ENCODE measurements at places on chromosomes 11 and 22. TPM values are rescaled to one million over a fixed set of nuclear protein-coding genes. Genes with fewer than 3 reads are reported as not detected.

Gene EFEMP2
- total RNA-seq: 91.2 TPM

Gene JAM3
- 20.4 TPM for total RNA-seq

Gene PIWIL4
- 1.9 TPM for total RNA-seq

GRCh38 chr11:4060182-4060923 is 34.2 kb upstream of the RRM1 start:
- no peak overlapping the region for H3K27ac ChIP-seq
- H3K4me1 ChIP-seq: peaks cover 32% of the 10 kb centered on the region
- peaks cover 35% of the 10 kb centered on the region for H3K36me3 ChIP-seq

Gene NOX4
- 6.7 TPM for total RNA-seq

- no peak for DNase-seq
- H3K27me3 ChIP-seq: peaks cover 52% of the 10 kb centered on the region
- no peaks in the 10 kb centered on the region for H3K36me3 ChIP-seq
- H3K27ac ChIP-seq: no peak overlapping the region
- no peak overlapping the region for H3K4me3 ChIP-seq
- H3K4me1 ChIP-seq: peaks cover 5% of the 10 kb centered on the region
Observed at GRCh38 chr11:60761436-60762190, 4.9 kb downstream of the MS4A15 start.

Gene OR2AG2
- not detected for total RNA-seq

Gene KLHDC7B
- total RNA-seq: not detected

- H3K4me1 ChIP-seq: no peaks in the 10 kb centered on the region
- H3K27ac ChIP-seq: no peak overlapping the region
- H3K27me3 ChIP-seq: no peaks in the 10 kb centered on the region
- H3K36me3 ChIP-seq: no peaks in the 10 kb centered on the region
- DNase-seq: no peak
Observed at GRCh38 chr11:10315083-10315482, 10.2 kb downstream of the ADM start.

Gene KCNJ11
- 27.0 TPM for total RNA-seq

GRCh38 chr22:35484651-35485556 is 55.7 kb upstream of the RASD2 start:
- no peak overlapping the region for H3K4me3 ChIP-seq
- DNase-seq: no peak
- no peaks in the 10 kb centered on the region for H3K36me3 ChIP-seq
- no peak overlapping the region for H3K27ac ChIP-seq
- no peaks in the 10 kb centered on the region for H3K27me3 ChIP-seq

- no peaks in the 10 kb centered on the region for H3K36me3 ChIP-seq
- DNase-seq: no peak
- H3K4me1 ChIP-seq: no peaks in the 10 kb centered on the region
- H3K4me3 ChIP-seq: no peak overlapping the region
- H3K27ac ChIP-seq: no peak overlapping the region
Observed at GRCh38 chr11:7467652-7468051, 17.7 kb upstream of the OLFML1 start.

- no peak for DNase-seq
- H3K4me3 ChIP-seq: no peak overlapping the region
- H3K4me1 ChIP-seq: no peaks in the 10 kb centered on the region
- no peaks in the 10 kb centered on the region for H3K27me3 ChIP-seq
Observed at GRCh38 chr11:70128435-70128906, 50.4 kb downstream of the ANO1 start.

DNA sequence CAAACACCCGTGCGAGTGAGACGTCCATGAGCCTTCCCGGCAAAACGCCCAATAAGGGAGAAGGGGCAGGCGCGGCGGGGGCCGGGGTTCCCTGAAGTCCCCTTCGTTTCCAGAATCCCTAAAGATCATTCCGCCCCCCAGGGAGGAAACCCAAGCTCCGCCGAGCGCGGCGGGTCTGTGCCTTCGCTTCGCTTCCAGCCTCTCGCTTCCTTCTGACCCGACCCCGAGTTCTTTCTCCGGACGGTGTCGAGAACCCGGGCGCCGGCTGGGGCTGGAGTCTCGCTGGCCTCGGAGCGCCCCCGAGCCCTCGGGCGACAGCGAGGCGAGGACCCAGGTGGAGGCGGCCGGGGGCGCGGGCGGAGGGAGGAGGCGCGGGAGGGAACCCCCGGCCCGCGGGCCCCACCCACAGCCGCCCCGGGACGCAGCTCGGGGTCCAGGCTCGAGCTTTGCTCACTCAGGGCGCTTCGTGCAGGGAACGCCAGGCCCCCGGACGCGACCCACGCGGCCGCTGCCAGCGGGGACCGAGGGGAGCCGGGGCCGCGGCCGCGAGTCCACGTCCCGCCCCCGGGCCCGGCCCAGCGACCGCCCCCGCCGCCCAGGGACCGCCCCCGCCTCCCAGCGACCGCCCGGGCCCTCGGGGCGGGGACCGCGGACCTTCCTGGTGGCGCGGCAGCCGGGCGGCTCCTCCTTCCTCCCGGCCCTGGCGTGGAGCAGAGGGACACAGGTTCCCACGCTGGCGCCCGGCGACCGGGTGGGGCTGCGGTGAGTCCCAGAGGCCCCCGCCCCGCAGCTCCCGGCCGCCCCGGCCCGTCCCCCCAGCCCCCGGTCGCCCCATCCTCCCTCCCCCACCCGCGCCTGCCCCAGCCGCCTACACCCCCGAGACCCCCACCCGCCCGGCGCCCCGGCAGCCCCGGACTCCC is at the start of gene PGGHG:
Gene PGGHG (plus strand): TSS at position 649 of the 920 bp plus-strand sequence. CDS start 691 bp downstream, outside the sequence.
- H3K4me1 ChIP-seq: peaks cover 10% of the 10 kb centered on the region
- no peaks in the 10 kb centered on the region for H3K36me3 ChIP-seq
- H3K27ac ChIP-seq: peak within 1 kb of the TSS; percentile 79
- H3K27me3 ChIP-seq: peaks cover 44% of the 10 kb centered on the region

Gene RBMXL2
- not detected for total RNA-seq

GRCh38 chr22:19937616-19938473 is 3.7 kb upstream of the COMT start:
- DNase-seq: no peak
- peaks cover 12% of the 10 kb centered on the region for H3K4me1 ChIP-seq
- H3K27me3 ChIP-seq: no peaks in the 10 kb centered on the region
- no peak overlapping the region for H3K27ac ChIP-seq
- peaks cover 8% of the 10 kb centered on the region for H3K36me3 ChIP-seq

DNA sequence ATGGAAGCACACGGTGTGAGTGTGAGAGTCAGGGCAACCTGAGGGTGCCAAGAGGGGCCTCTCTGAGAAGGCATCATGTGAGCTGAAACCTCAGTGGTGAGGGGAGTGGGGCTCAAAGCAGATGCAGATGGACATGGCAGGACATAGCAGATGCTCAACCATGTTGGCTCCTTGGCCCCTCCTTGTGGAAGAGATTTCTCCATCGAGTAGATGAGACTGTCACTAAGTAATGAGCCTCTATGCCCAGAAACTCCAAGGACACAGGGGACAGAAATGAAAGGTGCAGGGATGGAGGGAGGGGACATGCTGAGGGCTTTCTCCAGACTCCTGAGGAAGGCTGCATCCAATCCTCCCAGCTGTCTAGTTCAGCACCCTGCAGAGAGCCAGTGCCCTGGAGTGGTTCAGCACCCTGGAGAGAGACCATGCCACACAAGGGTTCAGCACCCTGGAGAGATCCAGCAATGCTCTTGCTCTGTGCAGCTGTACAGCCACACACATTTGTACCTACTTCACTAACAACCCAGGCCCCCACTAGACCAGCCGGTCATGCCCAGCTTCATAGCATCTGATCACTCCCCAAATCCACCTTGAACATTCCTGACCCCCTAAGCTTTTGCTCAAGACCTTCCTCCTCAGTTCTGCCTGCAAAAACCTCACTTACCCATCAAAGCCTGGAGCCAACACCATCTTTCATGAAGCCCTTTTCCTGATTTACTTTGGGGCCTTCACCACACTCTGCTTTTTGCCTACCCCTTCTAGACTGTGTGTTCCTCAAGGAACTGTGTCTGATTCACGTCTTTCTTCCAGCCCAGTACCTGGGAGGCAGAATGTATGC is 252.0 kb downstream of the CTTN start:
- H3K4me3 ChIP-seq: no peak overlapping the region
- peak; percentile 75 for DNase-seq
- H3K36me3 ChIP-seq: no peaks in the 10 kb centered on the region
- no peaks in the 10 kb centered on the region for H3K4me1 ChIP-seq
- H3K27ac ChIP-seq: no peak overlapping the region

DNA sequence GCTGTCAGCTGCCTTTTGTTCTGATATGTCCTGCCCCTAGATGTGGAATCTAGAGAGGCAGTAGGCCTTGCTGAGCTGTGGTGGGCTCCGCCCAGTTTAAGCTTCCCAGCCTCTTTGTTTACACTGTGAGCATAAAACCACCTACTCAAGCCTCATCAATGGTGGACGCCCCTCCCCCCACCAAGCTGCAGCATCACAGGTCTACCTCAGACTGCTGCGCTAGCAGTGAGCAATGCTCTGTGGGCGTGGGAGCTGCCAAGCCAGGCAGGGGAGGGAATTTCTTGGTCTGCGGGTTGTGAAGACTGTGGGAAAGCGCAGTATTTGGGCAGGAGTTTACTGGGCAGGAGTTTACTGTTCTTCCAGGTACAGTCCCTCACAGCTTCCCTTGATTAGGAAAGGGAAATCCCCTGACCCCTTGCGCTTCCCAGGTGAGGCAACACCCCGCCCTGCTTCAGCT is 98.5 kb downstream of the SMCO4 start:
- no peaks in the 10 kb centered on the region for H3K4me1 ChIP-seq
- H3K4me3 ChIP-seq: no peak overlapping the region
- no peaks in the 10 kb centered on the region for H3K36me3 ChIP-seq
- no peaks in the 10 kb centered on the region for H3K27me3 ChIP-seq
- DNase-seq: no peak

Gene FREY1
- total RNA-seq: 0.55 TPM

- no peak overlapping the region for H3K27ac ChIP-seq
- peaks cover 36% of the 10 kb centered on the region for H3K27me3 ChIP-seq
Observed at GRCh38 chr11:120061036-120061760, 76.7 kb downstream of the TRIM29 start.

DNA sequence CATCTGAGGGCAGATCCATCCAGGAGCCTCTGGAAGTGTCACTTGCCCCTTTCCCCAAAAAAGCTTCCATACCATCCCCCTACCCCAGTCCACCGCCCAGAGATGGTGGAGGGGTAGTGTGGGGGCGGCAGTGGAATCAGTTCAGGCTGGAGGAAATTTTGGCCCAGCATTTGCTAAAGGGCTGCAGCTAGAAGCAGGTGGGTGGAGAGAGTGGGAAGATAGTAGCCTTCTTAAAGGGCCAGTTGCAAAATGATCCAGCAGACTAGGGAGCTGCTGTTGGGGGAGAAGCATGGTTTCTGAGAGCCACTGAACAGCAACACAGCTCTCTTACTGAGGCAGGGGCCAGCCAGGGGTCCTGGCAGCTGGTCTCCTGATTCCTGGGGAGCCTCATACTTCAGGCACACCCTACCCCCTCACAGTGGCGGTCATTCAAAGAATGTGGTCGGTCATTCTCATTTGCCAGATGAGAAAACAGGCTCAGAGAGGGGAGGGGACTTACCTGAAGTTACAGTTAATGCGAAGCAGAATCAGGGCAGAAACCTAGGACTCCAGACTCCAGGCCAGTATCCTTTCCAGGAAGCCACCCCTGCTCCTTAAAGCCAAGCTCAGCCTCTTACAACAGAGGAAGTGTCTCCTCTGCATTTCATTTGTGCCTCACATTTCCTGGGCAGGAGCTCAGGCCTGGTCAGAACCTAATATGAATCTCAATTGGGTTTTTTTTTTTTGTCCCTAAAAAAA is 5.4 kb downstream of the SEC14L2 start:
- no peak for DNase-seq
- H3K27ac ChIP-seq: no peak overlapping the region
- no peaks in the 10 kb centered on the region for H3K36me3 ChIP-seq

Gene MRGPRX3
- total RNA-seq: not detected

GRCh38 chr22:50206599-50206998 is 5.8 kb downstream of the SELENOO start:
- H3K27ac ChIP-seq: peak overlapping the region; percentile 32
- no peaks in the 10 kb centered on the region for H3K36me3 ChIP-seq
- DNase-seq: peak; percentile 73
- H3K4me1 ChIP-seq: peaks cover 37% of the 10 kb centered on the region
- H3K4me3 ChIP-seq: no peak overlapping the region
- H3K27me3 ChIP-seq: no peaks in the 10 kb centered on the region

- H3K4me1 ChIP-seq: no peaks in the 10 kb centered on the region
- H3K4me3 ChIP-seq: no peak overlapping the region
- H3K27ac ChIP-seq: no peak overlapping the region
Observed at GRCh38 chr11:83793310-83793709, 507.1 kb upstream of the CCDC90B start.

DNA sequence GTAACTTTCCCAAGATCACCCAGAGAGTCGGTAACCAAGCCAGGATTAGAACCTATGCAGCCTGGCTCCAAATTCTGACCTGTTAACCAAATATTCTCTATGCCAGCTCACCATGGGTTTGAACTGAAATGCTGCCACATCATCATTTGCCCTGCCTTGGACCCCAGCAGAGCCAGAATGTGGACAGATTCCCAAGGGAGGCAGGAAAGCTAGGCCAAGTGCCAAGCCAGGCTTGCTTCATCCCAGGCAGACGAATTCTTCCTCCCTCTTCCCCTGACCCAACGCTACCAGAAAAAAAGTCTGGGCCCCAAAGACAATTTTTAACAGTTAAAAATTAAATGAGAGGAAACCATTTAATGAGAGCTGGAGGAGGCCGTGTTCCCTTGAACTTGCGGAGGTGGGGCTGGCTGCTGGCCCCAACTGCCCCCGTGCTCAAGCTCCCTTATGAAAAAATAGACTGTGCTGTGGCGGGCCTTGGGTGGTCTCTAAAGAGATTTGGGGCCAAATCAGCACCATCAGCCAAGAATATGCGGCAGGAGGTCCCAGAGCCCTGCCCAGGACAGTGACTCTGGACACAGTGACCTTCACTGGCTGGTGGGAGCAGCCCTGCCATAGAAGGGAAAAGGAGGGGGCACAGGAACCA is 184.1 kb upstream of the SYT13 start:
- H3K4me1 ChIP-seq: no peaks in the 10 kb centered on the region
- H3K4me3 ChIP-seq: no peak overlapping the region
- H3K27ac ChIP-seq: no peak overlapping the region
- H3K27me3 ChIP-seq: no peaks in the 10 kb centered on the region
- peak; percentile 50 for DNase-seq

Gene HSPB2
- 20.1 TPM for total RNA-seq

Gene PRODH
- total RNA-seq: 8.3 TPM

Gene EFCAB6
- 2.2 TPM for total RNA-seq

Gene C11orf21
- total RNA-seq: 28.0 TPM
